ENCODE measurements at places on chromosomes 6 and 20. TPM values are rescaled to one million over a fixed set of nuclear protein-coding genes. Genes with fewer than 3 reads are reported as not detected.

SLCO4A1 gene
- total RNA-seq: 1.5 TPM

DNA sequence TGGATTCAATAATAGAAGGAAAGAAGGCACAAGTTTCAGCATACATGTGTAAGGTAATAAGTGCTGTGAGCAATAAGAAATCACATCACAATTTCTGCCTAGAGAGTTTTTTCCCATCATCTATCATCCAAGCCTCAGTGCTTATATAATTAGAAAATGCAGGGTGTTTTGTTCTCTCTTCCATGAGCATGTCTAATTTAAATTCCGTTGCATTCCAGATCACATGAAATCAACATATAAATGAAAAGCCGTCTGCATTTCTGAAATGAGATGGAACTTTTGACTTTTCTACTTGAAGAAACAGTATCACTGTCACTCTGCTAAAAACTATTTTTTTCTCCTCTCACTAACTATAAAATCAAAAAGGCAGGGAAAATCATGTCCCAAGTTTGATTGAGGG lies 74.5 kb upstream of the CD2AP start:
- no peak overlapping the region for H3K4me3 ChIP-seq
- H3K27me3 ChIP-seq: no peaks in the 10 kb centered on the region
- H3K4me1 ChIP-seq: peaks cover 3% of the 10 kb centered on the region
- H3K27ac ChIP-seq: no peak overlapping the region
- DNase-seq: no peak

GGTLC1 gene
- total RNA-seq: not detected

- no peaks in the 10 kb centered on the region for H3K4me1 ChIP-seq
- peaks cover 3% of the 10 kb centered on the region for H3K27me3 ChIP-seq
Measured at GRCh38 chr6:99151634-99152346, 197.7 kb downstream of the FAXC start.

GRCh38 chr6:163469459-163469985 lies 55.0 kb downstream of the QKI start:
- peak overlapping the region; percentile 23 for H3K27ac ChIP-seq
- H3K36me3 ChIP-seq: peaks cover 62% of the 10 kb centered on the region
- DNase-seq: no peak
- H3K27me3 ChIP-seq: no peaks in the 10 kb centered on the region

ADGRF5 gene
- total RNA-seq: not detected

- no peaks in the 10 kb centered on the region for H3K27me3 ChIP-seq
- peak; percentile 89 for DNase-seq
- peak overlapping the region; percentile 96 for H3K27ac ChIP-seq
- H3K4me1 ChIP-seq: peaks cover 33% of the 10 kb centered on the region
- no peaks in the 10 kb centered on the region for H3K36me3 ChIP-seq
- H3K4me3 ChIP-seq: no peak overlapping the region
Measured at GRCh38 chr6:16206595-16207037, 31.8 kb upstream of the GMPR start.

- no peak overlapping the region for H3K27ac ChIP-seq
- DNase-seq: peak; percentile 62
- no peaks in the 10 kb centered on the region for H3K27me3 ChIP-seq
- no peaks in the 10 kb centered on the region for H3K4me1 ChIP-seq
Measured at GRCh38 chr6:169991031-169991390, 239.6 kb downstream of the ERMARD start.

TRIM10 gene
- total RNA-seq: not detected

BPIFB2 gene
- not detected for total RNA-seq

PSORS1C1 gene
- 6.2 TPM for total RNA-seq

TRDN gene
- not detected for total RNA-seq

RAET1E gene
- not detected for total RNA-seq
